SJCRH30 (cell line): ENCODE measurements at places on chromosomes 3 and 15.

DNA sequence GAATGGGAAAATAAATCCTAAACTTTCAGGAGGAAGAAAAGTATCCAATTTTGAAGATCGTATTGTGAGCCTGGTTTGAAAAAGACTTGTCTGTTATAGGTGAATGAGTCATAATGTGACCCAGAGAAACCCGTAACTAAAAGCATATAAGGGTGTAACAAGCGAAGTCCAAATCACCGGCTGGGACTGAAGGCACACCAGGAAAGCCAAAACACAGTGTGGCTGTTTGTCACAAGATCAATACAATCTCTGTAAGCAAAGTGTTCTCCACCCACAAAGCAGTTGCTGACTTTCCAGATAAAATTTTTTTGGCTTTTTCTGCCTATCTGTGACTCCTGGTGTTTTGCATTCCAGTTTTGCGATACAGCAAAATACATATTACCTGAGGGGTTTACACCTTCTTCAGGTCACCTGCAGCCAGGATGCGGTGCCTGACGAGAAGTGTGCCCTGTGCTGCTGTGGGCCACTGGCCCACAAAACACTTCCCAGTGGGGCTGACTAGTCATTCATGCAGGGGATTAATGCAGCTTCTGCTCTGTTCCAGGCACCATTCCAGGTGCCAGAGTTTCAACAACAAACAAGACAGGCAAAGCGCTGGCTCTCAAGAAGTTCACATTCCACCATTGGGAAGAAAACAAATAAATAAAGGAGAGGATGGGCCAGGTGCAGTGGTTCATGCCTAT lies 14.4 kb downstream of the HES1 start:
- DNase-seq = no peak

- no peak for DNase-seq
Measured at GRCh38 chr3:73431183-73431900, 193.4 kb downstream of the PDZRN3 start.

DNA sequence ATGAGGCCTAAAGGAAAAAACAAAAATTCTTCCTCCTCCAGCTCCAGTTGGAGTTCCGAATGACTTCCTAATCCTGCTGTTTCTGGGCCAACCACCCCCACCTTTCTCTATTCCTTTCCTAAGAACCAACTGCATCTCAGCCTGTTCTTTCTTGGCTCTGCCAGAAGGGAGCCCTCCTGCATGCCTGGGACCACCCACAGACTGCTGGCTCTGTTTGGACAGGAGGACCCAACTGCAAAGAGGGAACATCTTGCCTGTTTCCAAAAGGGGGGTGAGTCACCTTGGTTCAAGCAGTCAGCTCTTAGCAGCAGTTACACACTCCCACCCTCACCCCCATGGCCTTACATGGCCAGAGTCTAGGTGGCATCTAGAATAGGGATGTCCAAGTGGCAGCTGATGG lies 116.0 kb upstream of the PRICKLE2 start:
- DNase-seq = peak; percentile 2

GRCh38 chr3:17315897-17316296 lies 426.5 kb downstream of the TBC1D5 start:
- no peak for DNase-seq

DNA sequence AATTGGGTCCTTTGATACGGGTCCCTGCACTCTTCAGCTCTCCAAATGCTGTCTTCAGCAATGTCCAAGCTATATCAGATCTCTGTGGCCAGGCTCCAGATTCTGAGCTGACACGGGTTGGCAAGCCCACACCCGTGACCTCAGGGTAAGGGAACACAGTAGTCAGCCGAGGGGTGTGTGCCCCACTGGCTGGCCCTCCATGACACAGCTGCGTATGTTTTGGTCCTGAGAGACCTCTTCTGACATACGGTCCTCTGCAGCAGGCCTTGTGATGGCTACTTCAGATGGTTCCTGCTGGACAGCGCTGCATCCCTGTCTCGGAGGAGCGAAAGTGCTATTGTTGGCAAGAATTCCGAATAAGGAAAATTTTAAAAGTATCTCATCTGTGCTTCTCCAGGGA lies 85.2 kb upstream of the ADAMTS17 start:
- no peak for DNase-seq
